HuH-7.5 (cell line): ENCODE measurements at places on chromosomes 4 and X.

GRCh38 chr4:10066670-10067651, 45.7 kb upstream of the SLC2A9 start:
- no peak for DNase-seq

DNA sequence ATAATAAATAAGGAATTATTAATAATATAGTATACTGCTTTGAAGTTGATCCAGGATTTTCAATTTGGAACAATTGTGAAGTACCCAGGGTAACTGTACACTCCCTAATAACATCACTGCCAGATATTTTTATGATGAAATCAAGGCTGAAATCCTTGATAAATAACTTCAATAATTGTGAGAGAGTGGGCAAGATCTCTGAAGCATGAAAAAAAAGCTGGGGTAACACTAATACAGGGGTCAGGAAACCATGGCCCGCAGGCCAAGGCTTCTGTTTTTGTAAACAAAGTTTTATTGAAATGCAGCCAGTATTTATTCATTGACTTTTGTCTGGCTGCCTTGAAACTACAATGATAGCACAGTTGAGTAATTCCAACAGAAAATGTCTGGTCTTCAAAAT, 41.6 kb downstream of the CPEB2 start:
- no peak for DNase-seq

- no peak for DNase-seq
Observed at GRCh38 chr4:19285146-19285545, 966.6 kb upstream of the SLIT2 start.

- no peak for DNase-seq
Observed at GRCh38 chr4:45122406-45122805, 396.1 kb upstream of the GNPDA2 start.
